Hepatic stellate cell (primary cell): ENCODE measurements at places on chromosomes 3 and 15.

DNA sequence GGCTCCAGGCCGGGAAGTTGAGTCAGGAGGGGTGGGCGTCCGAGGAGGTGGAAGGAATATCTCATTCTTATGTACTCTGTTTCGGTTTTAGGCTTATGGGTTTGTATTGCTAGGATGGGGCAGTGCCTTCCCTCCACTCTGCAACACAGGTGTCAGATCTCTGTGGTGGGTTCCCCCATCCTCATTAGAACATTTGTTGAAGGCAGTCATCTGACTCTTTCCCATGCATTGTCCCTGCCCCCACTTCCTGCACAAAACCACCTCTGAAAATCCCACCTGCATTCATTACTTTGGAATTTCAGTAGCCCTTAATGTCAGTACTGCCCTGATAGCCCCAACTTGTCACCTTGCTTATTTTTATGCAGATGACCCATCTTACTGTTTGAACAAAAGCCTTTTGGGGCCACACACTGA lies 29.5 kb downstream of the GYG1 start:
- no peak for DNase-seq

- no peak for DNase-seq
These were observed 35.1 kb downstream of the SNTN start for GRCh38 chr3:63687278-63688225.

DNA sequence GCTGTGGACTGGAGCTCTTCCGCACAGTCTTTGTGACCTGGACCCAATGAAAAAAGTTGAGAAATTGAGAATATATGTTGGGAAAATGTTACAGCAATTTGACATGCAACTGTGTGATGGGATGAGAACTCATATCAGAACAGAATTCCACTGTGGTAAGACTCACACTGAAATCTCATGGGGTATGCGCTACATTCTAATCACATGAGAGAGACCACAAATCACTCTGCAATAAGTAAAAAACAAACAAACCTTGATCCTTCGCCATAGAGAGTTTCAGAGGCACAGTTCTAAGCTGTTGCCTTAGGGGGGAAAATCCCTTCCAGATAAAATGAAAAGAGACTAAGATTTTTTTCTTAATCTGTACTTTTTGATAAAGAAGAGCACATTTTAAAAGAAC lies 37.3 kb downstream of the LMCD1 start:
- DNase-seq, result peak; percentile 56

- DNase-seq, result no peak
These were observed 293.7 kb upstream of the GADL1 start for GRCh38 chr3:31188112-31188511.

- no peak for DNase-seq
These were observed 171.1 kb upstream of the ICE2 start for GRCh38 chr15:60649845-60650548.

GRCh38 chr3:171755015-171755589 lies 55.2 kb downstream of the PLD1 start:
- DNase-seq, result no peak

DNA sequence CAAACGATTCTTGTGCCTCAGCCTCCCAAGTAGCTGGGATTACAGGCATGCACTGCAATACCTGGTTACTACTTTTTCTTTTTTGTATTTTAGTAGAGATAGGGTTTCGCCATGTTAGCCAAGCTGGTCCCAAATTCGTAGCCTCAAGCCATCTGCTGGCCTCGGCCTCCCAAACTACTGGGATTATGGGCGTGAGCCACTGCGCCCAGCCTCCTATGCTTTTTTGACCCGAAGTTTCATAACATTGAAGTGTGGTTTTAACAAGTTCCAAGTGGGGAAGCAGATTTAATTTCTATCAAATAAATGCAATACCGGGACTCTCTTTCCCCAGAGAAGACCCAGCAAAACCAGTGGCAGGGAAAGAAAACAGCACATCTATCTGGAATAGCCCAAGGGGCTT lies 13.7 kb downstream of the SH3BP5 start:
- DNase-seq, result no peak
